COLO829 (cell line): ENCODE measurements at places on chromosomes 1 and 21.

- no peak for DNase-seq
Observed at GRCh38 chr1:91836331-91837040, 49.5 kb downstream of the TGFBR3 start.

GRCh38 chr1:1861339-1861730 lies 29.6 kb downstream of the GNB1 start:
- no peak for DNase-seq

DNA sequence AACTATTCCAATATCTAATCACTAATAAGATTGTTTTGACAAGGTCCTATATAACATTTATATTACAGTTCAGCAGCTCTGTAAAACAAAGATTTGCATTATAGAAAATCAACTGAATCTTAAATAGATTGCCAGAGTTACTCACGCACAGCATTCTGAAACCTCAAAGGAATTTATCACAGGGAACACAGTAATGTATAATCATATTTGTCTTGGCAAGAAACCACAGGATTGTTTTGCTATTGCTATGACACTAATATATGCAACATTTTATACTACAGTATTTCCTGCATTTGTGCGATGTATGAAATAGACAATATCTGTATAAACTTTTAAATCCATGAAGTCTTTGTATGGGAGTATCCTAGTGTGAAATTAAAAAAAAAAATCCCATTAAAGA lies 101.4 kb downstream of the PLPPR5 start:
- peak; percentile 54 for DNase-seq

DNA sequence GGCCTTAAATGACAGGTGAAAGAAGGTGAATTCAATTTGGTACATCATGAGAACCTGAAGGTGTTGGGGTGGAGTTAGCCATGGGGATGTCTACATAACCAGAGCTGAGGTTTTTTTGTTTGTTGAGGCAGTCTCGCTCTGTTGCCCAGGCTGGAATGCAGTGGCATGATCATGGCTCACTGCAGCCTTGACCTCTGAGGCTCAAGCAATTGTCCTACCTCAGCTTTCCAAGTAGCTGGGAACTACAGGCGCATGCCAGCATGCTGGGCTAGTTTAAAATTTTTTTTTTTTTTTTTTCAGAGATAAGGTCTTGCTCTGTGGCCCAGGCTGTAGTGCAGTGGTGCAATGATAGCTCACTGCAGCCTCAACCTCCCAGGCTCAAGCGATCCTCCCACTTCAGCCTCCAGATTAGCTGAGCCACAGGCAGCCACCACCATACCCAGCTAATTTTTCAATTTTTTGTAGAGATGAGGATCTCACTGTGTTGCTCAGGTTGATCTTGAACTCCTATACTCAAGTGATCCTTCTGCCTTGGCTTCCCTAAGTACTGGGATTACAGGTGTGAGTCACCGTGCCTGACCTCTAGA lies 1.9 kb upstream of the MPZ start:
- no peak for DNase-seq

GRCh38 chr1:46197560-46197963 lies 672 bp downstream of the POMGNT1 start:
- DNase-seq: no peak

- DNase-seq: no peak
Observed at GRCh38 chr1:241747992-241748391, 95.9 kb downstream of the WDR64 start.

- DNase-seq: no peak
Observed at GRCh38 chr1:183000167-183000962, 22.9 kb upstream of the LAMC1 start.

GRCh38 chr1:147245129-147245528 lies 2.6 kb downstream of the CHD1L start:
- no peak for DNase-seq

- DNase-seq: no peak
Observed at GRCh38 chr1:18743233-18743632, 112.6 kb downstream of the PAX7 start.

DNA sequence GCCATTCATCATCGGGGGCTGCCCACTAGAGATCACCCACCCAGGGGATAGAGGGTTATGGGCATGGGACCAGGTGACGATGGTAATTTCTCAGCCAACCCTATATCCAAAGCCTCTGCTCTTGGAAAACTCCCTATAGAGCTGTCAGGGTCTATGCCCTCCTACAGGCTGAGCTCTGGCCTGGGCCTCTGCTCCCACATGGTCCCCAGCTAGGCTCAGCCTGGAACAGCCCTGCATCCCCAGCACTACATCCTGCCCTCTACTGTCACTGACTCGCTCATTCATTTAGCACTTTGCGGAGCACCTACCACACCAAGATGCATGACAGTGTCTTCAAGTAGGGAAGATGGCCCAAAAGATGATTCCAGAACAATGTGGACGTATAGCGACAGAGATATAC lies 45.0 kb upstream of the EPS8L3 start:
- no peak for DNase-seq

GRCh38 chr1:177163844-177164379 lies 600 bp downstream of the ASTN1 start:
- DNase-seq: no peak

- no peak for DNase-seq
Observed at GRCh38 chr1:8323706-8324105, 5.8 kb downstream of the SLC45A1 start.
